Muscle of arm (tissue), 14 donors: ENCODE measurements at places on chromosomes 7 and 10.

DNA sequence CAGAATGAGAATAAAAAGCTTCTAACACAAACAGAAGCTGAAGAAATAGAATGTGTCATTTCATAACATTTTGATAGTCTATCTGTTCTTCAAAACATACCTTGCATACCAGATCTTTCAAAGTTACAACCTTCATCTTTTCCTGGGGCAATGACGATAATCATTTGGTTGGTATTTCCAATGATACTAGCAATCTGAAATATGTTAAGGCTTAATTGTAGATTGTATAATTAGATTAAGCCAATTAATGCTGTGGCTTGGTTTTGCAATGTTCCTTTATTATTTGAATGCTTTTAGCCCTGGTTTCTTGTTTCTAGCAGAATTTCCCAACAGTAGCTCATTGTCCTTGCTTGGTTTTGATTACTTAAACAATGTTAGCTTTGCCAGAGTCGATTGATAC, 84.6 kb downstream of the CABCOCO1 start:
- DNase-seq, result no peak

- DNase-seq, result no peak
Measured at GRCh38 chr7:26329520-26330255, 38.0 kb downstream of the SNX10 start.

- no peak for DNase-seq
Measured at GRCh38 chr7:43645699-43646226, 62.9 kb downstream of the STK17A start.

- no peak for DNase-seq
Measured at GRCh38 chr7:135840591-135840990, 92.0 kb upstream of the FAM180A start.

GRCh38 chr10:51445588-51445987, 253.8 kb downstream of the CSTF2T start:
- no peak for DNase-seq

GRCh38 chr10:98101366-98101765, 33.1 kb upstream of the R3HCC1L start:
- DNase-seq, result no peak

GRCh38 chr7:52712938-52713337, 322.5 kb upstream of the POM121L12 start:
- no peak for DNase-seq

DNA sequence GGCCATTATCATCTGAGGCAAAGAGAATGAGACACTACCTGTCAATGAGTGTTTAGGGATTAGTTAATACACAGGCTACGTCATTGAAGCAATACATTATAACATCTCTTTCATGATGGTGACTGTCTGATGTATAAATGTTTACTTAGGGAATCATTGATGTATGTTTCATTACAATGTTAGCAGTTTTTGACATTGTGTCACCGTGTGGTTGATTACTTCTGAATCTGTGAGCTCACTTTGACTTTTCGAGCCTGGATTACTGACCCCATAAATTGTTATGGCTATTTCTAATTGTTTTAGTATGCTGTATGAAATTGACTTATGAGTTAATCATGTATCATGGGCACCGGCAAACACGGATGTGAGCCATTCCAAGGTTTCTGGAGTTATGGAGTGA, 494.0 kb downstream of the MAGI2 start:
- DNase-seq, result no peak
